ENCODE measurements at places on chromosomes 3 and 15.

GRCh38 chr3:63386568-63386967 is 108.5 kb downstream of the SYNPR start:
- DNase-seq = no peak

DNA sequence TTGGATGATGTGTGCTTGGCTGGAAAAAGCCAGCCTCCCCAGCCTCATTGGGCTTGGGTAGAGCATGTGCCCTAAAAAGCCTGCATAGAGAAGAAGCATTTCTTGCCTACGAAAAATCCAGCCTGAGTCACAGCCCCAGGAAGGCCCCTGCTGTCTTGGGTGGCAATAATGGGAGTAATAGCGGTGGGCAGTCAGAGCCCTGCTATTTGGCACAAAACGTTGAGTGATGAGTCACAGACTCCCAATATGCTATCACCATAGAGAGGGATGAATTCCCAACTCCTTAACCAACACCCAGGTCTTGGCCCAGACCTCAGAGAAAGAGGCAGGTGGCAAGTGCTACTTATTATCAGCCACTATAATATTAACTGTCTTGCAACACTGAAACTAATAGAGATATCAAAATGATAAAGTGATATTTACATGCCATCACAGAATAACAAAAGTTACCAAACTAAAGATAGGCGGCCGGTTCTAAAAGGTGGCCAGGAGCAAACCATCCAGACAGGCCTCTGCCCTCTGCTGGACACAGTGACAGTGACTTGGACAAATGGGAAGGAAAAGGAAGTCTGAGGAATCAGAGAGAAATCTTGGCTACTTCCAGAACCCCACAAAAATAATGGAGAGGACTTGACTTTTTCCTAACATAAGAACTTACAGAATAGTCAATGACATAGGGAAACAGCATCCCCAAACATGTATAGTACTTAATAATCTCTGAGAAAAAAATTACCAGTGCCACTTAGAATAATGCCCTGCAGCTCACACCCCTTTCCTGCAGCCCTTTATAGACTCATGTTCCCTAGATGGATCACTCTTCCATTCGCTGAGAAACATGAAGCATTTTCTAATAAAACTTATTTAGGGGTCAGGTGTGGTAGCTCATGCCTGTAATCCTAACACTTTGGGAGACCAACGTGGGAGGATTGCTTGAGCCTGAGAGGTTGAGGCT is 51.9 kb upstream of the MUC13 start:
- peak; percentile 95 for DNase-seq

DNA sequence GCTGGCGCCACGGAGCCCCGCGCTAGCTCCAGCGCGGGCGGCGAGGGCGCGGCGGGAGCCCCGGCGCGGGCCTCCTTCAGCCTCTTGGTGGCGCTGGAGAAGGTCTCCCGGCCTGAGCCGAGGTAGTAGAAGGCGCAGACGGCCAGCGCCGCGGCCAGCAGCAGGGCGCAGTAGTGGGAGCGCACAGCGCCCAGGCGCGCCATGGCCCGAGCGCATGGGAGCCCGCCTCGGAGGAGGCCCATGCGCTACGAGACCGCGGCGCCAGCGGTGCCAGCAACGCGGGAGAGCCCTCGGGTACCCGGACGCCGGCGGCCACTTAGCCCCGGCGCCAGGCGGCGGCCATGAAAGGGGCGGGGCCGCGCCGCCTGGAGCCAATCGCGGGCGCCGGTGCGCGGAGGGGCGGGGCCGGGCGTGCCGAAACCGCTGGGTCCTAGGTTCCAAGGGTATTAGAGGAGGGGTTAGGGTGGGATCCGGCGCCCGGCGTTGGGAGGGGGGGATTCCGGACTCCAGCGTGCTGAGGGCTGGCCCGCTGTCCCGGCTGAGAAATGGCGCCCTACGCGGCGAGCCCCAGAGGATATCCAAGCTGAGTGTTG is at the start of gene XXYLT1:
Gene XXYLT1, minus strand, starts transcription at position 343 of the 593 bp plus-strand sequence. Its CDS starts 101 bp downstream, at position 242.
- peak; percentile 91 for DNase-seq

DNA sequence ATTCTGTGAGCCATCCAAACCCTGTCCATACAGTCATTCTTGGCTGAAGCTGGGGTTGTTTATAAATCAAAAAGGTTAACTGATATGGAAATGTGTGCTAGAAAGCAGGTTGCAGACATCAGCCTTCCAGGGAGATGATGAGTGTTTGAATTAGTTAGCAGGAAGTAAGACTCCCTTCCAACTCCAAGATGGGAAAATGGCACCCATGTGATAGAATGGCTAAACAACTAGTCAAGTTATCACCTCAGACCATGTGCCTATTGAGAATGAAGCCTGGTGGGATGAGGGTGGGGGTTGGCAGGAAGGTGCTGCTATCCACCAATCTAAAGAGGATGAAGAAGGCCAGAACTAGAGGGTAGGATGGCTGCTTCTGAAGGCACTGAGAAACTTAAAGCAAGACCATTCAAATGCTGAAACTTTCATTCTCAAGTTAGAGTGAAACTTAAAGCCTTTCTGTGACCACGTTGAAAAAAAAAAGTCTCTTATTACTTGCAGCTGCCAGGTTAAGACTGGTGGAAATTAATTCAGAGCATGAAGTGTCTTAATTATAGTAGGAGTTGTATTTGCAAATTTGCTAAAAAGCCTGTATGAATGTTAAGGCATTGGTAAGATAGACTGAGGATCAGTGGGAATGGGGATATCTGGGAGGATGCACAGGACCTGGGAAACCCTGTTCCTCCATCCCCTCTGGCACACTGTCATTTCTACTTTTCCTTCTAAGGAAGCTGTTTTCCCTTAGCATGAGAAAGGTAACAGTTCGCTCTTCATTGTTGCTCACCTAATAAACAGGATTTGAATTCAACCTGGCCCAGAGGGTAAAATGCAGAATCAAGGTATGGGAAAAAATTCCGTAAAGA is 36.8 kb downstream of the CCR3 start:
- no peak for DNase-seq

- peak; percentile 55 for DNase-seq
These were observed 552.4 kb upstream of the CCDC54 start for GRCh38 chr3:106824856-106825255.

DNA sequence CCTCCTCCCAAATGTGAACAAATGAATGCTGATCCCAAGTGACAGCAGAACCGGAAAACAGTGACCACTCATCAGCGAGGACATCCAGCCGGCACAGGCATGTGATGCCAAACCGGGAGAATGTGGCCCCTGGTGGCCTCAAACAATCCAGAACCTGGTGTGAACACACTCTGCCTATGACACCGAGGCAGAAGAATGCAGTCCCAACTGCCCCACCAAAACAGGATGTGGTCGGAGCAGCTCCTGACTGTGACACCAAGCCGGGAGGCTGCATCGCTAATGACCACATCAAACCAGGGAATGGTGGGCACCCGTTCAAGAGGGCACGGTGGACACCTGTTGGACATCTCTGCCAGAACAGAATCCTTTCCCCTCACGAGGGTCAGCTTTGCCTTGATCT is 15.4 kb downstream of the SCN5A start:
- DNase-seq = peak; percentile 34

DNA sequence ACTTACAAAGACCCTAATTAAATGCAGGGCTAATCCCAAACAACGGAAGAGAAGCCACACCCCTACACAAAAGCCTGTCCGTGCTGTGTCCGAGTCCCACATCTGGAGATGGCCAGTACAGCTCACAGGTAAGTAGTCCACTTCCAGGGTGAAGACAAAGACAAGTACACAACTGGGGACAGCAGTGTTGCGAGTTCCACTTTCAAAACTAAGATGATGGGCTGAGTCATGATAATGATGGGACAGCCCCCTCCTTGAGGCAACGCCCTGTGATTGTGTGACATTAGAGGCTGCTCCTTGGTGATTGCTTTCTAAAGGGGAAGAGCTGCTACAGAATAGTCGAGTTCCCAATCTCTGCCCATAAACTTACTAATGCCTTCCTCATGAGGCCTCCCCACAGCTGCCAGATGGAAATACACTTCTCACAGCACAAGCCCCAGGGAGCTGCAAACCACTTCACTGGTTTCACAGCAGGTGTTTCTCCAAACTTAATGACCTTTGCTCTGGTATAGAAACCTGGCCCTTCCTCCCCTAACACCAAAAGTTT is 27.6 kb downstream of the RFT1 start:
- DNase-seq = no peak

DNA sequence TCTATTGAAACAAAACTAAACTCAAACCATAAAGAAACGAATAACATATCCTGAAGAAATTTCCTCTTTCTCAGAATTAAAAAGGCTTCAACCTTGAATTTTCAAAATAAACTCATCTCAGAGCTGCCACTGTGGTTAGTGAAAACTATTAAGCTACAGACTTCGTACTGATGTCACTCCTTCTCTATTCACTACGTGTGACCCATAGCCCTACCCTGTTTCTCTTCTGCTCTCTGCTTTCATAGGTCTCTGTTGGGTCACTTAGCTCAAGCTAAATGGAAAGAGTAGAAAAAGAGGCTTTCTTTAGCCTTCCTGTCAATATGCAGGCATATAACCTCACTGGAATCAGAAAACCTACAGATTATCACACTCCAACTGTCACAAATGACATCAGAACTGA is 126.6 kb upstream of the MME start:
- no peak for DNase-seq

- no peak for DNase-seq
These were observed 13.8 kb downstream of the CLRN1 start for GRCh38 chr3:150958683-150959082.
